Activated CD8-positive, alpha-beta memory T cell treated with anti-CD3 and anti-CD28 coated beads for 1 hour (primary cell): ENCODE measurements at places on chromosomes 7 and 10.

- DNase-seq: no peak
These were observed 6.7 kb downstream of the IFIT5 start for GRCh38 chr10:89421018-89421476.

DNA sequence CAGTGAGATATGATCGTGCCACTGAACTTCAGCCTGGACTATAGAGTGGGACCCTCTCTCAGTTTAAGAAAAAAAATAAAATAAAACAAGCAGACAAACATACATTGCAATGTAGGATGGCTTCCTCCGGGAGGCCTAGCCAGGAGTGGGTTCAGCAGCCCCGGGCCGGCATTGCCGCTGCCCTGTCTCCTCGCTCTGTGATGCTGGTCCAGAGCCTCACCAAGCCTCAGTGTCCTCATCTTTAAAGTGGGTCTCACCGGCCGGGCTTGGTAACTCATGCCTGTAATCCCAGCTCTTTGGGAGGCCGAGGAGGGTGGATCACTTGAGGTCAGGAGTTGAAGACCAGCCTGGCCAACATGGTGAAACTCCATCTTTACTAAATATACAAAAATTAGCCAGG lies 71.6 kb downstream of the PTPRE start:
- DNase-seq: no peak

DNA sequence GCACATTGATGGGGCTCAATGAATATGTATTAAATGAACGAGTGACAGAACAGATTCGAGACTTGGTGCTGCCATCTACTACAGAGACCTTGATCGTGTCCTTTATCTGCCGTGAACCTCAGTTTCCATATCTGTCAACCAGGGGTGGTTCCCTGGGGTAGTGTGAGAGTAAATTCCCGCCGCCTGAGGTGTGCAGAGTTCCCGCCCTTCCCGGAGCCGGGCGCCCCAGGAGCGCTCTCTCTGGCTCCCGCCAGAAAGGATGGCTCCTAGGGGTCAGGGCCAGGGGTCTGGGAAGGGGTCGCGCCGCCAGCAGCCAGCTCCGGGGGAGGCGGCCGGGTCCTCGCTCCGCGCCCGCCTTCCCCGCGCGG lies 333 bp upstream of the PLCE1 start:
- no peak for DNase-seq

- no peak for DNase-seq
These were observed 53.2 kb downstream of the ABI1 start for GRCh38 chr10:26807532-26807931.

GRCh38 chr10:101182936-101183335 lies 46.3 kb downstream of the LBX1 start:
- no peak for DNase-seq

DNA sequence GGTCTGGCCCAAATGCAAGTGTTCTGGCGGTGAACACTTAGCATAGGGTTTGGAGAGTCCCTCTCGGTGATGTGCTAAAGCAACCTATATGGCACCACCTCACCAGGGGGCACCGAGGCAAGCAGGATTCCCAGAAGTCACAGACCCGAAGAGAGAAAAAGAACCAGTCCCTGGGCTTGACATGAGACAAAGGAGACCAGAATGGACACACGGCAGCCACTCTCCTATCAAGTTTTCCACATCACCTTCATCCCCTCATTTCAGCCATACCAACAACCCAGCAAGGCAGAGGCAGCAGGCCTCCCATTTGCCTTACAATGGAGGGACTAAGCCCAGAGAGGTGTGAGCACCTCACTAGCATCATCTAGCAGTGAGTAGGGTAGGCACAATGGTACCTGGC lies 19.7 kb downstream of the GPRIN2 start:
- DNase-seq: no peak

GRCh38 chr7:149669121-149669818 lies 104.1 kb downstream of the ZNF467 start:
- no peak for DNase-seq

GRCh38 chr7:89023877-89024276 lies 228.3 kb upstream of the TEX47 start:
- no peak for DNase-seq

DNA sequence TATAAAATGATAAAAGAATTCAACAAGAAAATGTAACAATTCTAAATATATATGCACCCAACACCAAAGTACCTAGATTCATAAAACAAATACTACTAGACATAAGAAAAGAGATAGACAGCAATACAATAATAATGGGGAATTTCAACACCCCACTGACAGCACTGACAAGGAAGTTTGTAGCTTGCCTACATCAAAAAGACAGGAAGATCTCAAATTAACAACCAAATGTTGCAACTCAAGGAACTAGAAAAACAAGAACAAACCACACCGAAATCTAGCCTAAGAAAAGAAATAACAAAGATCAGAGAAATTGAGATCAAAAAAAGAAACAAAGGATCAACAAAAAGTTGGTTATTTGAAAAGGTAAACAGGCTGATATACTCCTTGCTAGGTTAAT lies 36.5 kb upstream of the TNKS2 start:
- DNase-seq: no peak
